Left renal pelvis (tissue), 4 donors: ENCODE measurements at places on chromosomes 7 and 10.

GRCh38 chr10:106360870-106361269, 803.6 kb downstream of the SORCS1 start:
- DNase-seq = no peak

DNA sequence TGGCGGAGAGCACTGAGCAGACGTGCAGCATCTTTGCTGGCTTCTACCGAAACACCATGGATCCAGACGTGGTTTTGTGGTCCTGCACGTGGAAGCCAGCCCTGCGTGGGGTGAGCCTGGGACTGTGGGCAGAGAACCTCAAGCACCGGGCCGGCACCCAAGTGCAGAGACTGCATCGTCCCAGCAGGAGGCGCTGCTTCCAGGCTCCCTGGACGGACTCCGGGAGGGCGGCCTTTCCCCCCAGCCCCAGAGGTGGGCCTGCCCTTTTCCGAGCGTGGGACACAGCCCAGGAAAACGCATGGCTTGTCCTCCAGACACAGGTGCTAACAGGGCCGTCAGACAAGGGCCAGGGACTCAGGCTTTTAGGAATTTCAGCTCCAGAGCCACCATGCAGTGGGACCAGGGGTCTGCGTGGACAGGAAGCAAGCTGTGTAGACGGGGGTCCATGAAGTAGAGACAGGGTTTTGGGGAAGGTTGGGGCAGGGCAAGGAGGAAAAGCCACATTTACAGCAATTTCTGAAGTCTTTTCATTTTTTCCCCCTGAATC, 303.9 kb downstream of the WDR37 start:
- DNase-seq = no peak

GRCh38 chr7:158782761-158783401, 46.4 kb downstream of the ESYT2 start:
- DNase-seq = no peak

DNA sequence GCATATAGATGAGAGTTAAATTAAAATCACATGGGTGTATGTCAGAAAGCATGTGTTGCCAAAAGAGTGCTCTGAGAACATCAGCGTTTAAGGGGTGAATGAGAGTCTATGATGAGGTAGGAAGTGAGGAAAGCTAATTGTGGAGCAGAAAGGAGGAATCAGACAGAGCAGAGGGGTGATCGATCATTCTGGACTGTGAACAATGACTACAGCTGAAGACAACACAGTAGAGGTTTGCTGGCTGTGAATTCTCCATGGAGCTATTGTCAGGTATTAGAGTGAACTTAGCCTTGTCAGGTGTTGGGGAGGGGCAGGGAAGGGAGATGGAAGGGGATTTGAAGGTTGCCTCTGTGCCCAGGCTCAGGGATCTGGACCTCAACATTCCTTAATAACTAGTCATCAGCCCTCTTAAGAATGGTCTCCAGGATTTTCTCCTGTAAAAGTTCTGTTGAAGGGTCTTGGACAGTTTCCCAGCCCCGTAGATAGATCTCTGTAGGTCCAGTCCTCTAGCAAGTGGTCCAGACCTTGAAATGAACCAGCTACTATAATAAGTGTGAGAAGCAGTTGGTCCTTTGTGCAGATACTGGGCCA, 57.1 kb downstream of the KIF5B start:
- DNase-seq = no peak

DNA sequence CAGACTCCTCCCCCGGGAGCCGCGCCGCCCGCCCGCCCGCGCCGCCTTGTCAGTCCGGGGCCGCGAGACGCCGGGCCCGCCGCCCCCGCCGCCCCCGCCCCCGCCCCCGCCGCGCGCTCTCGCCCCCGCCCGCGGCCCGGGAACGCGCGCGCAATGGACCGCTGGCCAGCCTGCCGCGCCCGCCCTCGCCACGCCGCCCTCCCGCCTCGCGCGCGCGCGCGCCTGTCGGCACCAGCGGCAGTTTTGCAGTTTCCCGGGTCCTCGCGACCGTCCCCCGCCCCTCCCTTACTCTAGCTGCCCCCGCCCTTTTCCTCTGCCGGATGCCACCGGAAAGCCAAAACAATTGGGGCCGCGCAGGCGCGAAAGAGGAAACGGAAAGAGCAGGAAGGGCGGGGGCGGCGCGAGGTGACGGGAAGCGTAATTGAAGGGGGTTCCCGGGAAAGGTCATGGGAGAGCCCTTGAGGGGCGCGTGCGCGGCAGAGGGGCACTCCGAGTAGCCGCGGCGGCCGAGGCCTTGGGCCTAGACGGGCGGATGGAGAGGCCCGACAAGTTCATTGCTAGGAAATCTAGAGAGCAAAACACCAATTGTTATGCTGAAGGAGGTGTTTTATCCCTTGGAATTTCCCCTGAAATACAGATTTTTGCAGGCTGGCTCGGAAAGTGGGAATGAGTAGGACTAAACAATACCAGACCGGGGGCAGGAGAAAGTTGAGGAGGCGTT, 400 bp upstream of the KBTBD2 start:
- peak; percentile 89 for DNase-seq

DNA sequence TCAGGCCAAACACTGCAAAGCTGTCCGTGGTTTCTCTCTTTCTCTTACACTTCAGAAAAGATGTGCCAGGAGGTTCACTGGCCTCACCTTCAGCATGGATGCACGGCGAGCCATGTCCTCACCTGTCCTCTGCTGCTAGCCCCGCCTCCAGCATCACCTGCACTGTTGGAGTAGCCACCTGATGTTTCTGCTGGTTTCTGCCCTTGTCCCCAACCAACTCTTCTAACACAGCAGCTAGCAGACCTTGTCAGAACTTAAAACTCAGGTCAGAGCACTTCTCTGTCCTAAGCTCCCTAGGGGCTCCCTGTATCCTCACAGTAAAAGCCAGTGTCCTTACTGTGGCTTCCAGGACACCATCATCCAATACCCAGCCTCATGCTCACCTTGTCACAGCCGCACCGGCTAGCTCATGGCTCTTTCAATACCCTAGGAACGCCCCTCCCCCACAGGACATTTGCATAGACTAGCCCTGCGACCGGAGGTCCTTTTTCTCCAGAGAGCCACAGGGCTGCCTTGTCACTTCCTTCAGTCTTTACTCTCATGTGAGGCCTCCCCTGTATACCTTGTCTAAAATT, 15.2 kb downstream of the PALD1 start:
- DNase-seq = no peak
